GM23248 (cell line): ENCODE measurements at places on chromosomes 16 and 17. TPM values are rescaled to one million over a fixed set of nuclear protein-coding genes. Genes with fewer than 3 reads are reported as not detected.

- no peak for DNase-seq
Observed at GRCh38 chr17:36752096-36752888, 150.9 kb downstream of the MRM1 start.

- no peak for DNase-seq
Observed at GRCh38 chr16:68417711-68418301, 30.5 kb downstream of the SMPD3 start.

- DNase-seq = no peak
Observed at GRCh38 chr17:78446833-78447232, 68.4 kb downstream of the PGS1 start.

DNA sequence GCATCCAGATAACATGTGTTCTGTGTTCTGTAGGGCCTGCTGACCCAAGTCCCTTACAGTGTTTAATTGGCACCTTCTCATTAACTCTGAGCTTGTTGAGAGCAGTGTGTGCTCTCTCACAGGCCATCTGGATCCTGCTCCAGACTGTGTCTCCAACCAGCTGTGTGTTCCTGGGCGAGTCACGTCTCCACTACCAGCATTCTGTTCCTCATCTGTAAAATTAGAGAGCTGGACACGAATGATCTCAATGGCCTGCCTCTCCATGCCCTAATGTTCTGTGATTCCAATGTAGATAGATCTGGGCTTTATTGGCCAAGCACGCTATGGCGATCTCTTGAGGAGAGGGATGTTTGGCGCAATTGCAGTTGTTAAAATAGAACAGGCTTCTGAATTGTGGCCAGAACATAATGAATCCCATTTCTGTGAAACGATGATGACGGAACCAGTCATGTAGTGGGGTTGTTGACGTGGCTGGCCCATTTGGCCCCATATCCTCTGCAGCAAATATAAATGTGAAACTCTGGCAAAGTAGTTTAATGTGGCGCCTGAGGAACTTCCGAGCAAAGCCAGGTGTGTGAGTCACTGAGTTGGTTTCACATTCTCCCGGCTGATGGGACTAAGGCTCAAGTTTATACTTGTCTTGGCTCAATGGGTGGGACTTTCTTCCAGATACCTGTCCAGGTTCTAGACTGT lies 22.2 kb downstream of the TBX4 start:
- DNase-seq = peak; percentile 87

- DNase-seq = no peak
Observed at GRCh38 chr16:50244504-50245416, 21.6 kb upstream of the ADCY7 start.

The TBC1D3K gene
- not detected in 2 replicates for polyA plus RNA-seq

DNA sequence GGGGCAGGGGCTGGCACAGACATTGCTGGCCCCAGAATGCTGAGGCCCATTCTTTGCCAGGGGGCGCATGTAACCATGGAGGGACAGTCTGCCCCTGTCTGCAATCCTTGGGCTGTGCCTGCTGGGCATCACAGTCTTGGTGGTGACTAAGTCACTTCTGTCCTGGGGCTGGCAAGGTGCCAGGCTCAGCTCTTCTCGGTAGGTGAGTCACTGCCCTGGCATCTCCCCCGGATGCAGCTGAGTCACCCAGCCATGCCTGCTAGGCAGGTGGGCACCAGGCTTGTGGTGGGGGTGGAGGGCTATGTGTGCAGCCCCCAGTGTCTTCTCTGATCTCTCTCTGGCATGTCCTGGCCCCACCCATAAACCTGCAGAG lies 5.6 kb downstream of the RARA start:
- DNase-seq = peak; percentile 98

The MYH1 gene
- polyA plus RNA-seq = 0.04 and 0.10 TPM in 2 replicates

GRCh38 chr16:79164388-79164995 lies 436.0 kb downstream of the MAF start:
- DNase-seq = no peak
